ENCODE measurements at places on chromosomes 2 and 18.

DNA sequence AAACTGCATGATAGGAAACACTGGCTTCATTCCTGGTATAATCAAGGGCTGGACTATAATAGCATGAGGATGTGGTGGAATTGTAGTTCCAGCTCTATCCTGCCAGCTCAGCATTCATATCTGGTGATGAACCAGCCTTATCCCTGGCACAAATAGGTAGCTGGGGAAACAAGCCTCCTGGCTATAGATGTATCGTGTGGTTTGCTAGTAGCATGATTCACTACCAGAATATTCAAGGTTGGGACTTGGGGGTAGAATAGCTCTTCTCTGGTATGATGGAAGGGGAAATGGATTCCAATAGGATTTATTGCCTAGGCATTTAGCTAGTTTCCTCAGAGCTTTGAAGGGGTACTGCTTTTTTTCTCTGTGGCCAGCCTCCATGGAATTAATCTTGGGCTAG lies 532.8 kb downstream of the FBXO15 start:
- DNase-seq = peak; percentile 34

DNA sequence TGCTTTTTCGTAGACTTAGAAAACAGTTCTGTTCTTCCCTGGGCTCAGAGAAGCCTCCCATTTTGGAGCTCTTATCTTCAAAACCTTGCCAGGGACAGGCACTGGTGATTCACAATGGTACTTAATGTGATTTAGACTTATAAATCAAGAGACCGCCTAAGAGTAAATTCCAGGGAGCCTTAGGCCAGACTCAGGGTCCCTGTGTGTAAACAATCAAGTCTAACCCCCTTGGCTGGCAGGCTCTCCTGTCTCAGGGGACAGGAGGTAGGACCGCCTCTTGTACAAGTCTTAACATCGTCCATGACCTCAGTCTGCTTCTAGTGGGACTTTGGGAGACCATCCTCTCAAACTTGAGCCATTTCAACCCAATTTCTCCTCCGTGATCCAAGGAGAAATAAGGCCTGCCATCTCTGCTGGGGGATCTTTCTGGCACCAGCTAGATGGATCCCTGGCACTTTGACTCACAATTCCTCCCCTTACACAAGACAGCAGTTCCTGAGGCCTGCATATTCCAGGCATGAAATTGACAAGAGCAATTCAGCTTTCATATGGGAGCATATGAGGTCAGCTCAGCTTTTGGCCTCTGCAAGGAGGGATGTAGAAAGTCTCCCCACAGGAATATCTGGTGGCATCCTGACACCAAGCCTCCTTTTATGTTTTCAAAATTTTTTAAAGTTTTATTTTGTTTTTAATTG lies 487.0 kb downstream of the TNS1 start:
- no peak for DNase-seq

- peak; percentile 56 for DNase-seq
Observed at GRCh38 chr2:223692191-223692947, 90.2 kb upstream of the SCG2 start.

DNA sequence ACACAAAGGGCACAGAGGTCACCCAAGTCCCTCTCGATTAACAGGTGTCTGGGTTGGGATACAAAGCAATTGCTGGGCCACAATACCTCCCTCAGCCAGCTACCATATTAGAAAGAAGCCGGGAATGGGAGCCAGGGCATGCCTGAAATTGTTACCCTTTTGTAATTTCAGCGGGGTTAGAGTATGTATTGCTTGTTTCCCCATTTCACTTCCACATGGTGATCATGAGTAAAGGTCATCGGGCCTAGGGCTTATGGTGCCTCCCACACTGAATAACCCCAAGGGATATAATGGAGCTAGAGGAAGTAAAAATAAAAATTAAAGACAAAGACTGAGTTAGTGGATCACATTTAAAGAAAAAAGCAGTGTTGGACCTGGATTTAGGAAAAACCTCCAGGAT lies 437.2 kb upstream of the KLHL29 start:
- DNase-seq = no peak

DNA sequence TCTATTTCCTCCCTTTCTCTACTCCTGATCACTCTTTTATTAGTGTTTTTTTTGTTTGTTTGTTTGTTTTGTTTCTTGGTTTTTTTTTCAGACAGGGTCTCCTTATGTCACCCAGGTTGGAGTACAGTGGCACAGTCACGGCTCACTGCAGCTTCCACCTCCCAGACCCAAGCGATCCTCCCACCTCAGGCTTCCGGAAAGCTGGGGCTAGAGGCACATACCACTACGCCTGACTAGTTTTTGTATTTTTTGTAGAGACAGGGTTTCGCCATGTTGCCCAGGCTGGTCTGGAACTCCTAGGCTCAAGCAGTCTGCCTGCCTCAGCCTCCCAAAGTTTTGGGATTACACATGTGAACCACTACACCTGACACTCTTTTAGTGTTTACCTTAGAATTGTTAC lies 122.3 kb downstream of the ATL2 start:
- no peak for DNase-seq

- DNase-seq = no peak
Observed at GRCh38 chr2:101113441-101114267, 37.5 kb downstream of the TBC1D8 start.

GRCh38 chr18:3595369-3596273 lies 145.6 kb downstream of the TGIF1 start:
- no peak for DNase-seq

DNA sequence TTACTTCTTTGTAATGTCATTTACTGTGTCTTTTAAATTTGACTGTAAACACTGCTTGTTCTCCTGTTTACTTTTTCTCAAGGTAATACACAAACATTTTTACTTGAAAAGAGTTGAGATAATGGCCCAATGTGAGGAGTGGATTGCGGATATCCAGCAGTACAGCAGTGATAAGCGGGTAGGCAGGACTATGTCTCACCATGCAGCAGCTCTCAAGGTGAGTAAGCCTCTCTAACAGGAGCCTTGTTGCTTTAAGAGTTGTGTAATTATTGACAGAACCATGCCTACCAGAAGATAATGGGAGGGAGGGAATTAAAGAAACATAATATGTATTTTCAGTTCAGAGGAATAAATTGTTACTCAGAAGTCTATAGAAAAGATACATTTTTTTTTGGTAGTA lies 16.5 kb upstream of the TTC27 start:
- DNase-seq = no peak

GRCh38 chr2:1644427-1644826 lies 99.9 kb downstream of the PXDN start:
- DNase-seq = no peak

DNA sequence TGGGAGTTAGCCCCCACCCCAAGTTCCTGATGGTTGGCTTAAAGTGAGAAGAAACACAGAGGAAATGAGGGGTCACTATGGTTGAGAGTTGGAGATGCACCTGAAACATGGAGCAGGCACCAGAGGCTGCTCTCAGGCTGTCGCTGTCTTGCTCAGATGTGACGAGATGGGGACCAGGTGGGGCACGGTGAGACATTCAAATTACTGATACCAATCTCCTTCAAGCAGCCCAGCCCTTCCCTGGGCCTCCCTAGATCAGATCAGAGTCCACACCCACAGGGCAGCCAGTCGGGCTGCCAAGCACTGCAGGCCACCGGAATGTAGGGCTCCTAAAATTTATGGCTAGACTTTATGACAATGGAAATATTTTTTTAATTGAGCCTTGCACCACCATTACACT lies 176.6 kb downstream of the CELF4 start:
- DNase-seq = no peak

- DNase-seq = no peak
Observed at GRCh38 chr2:224947566-224947965, 94.7 kb downstream of the DOCK10 start.

DNA sequence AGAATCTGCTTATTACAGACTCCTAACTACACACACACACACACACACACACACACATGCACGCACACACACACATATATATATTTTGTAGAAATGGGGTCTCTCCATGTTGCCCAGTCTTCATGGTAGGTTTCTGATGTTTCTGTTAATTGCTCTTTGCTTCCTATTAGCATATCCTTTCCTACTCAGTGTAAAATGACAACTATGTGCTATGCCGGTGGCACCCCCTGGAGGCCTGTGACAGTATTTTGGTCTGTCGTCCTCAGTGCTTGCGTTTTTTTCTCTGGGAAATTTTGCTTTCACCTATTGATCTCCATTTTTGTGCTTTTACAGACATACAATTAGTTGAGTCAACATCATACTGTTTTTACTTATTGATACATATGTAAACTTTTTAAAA lies 322.1 kb downstream of the LRRTM1 start:
- DNase-seq = no peak

- DNase-seq = no peak
Observed at GRCh38 chr18:8967573-8967972, 134.9 kb upstream of the NDUFV2 start.

DNA sequence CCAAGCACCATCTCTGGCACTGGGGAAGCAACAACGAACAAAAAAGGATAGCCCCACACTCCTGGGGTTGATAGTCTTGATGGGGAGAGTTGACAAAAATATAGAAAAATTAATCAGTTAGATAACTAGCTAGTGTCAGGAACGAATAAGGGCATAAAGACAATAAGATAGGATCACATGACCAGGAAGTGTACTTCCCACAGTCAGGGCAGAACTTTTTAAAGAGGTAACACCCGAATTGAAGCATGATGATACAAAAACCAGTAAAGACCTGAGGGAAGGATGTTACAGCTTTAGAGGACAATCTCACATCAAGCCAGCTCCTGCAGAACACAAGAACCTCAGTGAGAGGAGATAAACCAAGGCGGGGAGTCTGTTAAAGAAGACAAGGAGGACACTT lies 295.4 kb upstream of the CRIM1 start:
- no peak for DNase-seq

GRCh38 chr2:85583667-85584353 lies 421 bp upstream of the VAMP5 start:
- DNase-seq = no peak

DNA sequence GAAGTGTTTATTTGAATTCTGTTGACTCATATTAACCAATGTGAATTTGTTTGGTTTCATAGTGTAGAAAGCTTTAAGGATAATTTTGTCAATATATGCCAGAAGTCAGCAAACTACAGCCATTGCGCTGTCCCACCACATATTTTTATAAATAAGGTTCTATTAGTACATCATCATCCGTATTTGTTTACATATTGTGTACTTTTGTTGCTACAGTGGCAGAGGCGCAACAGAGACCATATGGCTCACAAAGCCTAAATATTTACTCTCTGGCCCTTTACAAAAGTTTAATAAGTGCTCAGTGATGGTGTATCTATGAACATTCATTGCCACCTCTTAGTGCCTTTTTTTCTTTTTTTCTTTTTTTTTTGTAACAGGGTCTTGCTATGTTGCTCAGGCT lies 6.4 kb downstream of the ERLEC1 start:
- no peak for DNase-seq

GRCh38 chr2:173555833-173556232 lies 201.2 kb downstream of the CDCA7 start:
- DNase-seq = no peak

DNA sequence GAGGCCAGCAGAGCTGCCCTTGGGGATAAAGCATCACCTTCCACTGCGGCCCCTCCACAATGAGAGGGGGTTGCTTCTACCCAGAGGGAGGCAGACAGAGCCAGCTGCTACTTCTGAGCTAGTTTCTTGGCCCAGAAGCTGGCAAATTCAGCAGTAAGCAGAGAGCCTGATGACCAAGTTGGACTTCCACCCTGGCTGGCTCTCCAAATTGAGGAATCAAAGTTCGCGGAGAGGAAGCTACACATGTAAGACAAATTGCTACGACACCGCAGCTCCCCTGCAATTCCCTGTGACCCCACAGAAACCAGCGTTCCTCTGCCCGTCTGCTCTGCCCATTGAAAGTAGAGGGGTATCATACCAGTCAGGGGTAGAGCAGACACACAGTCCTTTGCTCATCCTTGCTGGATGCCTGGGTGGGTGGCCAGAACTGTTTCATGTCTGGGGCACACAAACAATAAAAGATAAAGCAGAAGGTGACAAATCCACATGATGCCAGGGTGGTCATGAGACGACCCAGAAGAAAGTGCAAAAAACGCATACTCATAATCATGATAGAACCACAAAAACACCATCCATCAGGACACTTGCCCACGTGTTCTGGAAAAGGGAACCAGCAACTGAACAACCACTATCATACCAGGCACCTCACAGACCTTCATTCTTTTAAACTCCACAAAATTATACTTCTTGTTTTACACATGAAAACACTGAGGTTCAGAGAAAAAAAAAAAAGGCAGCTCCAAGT lies 5.4 kb downstream of the TFCP2L1 start:
- no peak for DNase-seq

DNA sequence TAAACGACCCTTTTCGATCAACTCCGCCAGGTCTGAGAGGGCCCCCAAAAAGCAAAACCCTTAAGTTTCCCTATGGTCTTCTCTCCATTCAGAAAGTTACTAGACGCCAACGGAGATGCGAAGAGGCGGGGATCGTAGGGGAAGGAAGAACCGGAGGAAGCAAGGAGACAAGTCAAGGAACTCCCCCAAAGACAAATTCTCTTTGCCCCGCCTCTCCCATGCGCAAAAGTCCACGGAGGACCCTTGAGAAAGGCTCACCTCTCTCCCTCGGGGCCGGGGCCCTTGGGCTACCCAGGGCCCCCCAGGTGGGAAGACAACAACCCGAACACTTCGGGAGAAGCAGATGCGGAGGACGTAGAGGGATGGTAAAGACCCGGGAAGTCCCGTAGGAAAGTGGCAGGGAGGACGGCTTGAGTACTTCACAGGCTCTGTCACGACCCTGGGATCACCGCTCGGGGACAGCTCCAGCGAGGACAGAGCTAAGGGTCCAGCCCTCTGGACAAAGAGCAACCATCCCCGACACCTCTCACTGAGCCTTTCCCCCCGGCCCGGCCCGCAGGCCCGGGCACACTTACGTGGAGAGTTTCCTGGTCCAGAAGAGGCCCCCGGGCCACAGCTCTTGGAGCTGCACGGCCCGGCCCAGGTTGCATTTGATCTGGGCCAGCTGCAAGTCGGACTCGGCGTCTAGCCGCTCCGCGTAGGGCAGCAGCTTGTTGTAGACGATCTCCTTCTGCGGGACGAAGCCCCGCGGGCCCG lies 647 bp downstream of the PSME4 start:
- peak; percentile 39 for DNase-seq

DNA sequence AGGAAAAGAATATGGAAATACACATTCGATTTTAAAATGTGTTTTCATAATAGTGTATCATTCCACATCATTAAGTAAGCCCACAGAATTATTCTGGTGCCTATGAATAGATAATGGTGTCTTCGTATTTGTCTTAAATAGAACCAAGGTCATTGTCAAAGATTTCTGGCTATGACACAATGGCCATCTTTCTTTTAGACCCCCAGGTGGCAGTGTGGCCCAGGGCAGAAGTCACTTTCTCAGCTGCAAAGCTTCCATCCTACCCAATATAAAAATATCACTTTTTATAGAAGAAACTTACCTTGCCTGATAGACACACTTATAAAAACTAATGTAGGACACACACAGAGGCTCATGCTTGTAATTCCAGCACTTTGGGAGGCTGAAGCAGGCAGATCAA lies 57.5 kb downstream of the ZRANB3 start:
- peak; percentile 14 for DNase-seq

GRCh38 chr18:62436636-62437234 lies 86.1 kb upstream of the ZCCHC2 start:
- no peak for DNase-seq

GRCh38 chr18:13374096-13374467 lies 155.5 kb downstream of the LDLRAD4 start:
- DNase-seq = no peak

Measured in HTR-8/SVneo (cell line).